ENCODE measurements at places on chromosomes 16 and 17.
A peak's percentile ranks its signal among the peaks of the same experiment; 100 is the strongest.

GRCh38 chr17:46983782-46984181, 4.7 kb upstream of the RPRML start:
- no peak for DNase-seq

DNA sequence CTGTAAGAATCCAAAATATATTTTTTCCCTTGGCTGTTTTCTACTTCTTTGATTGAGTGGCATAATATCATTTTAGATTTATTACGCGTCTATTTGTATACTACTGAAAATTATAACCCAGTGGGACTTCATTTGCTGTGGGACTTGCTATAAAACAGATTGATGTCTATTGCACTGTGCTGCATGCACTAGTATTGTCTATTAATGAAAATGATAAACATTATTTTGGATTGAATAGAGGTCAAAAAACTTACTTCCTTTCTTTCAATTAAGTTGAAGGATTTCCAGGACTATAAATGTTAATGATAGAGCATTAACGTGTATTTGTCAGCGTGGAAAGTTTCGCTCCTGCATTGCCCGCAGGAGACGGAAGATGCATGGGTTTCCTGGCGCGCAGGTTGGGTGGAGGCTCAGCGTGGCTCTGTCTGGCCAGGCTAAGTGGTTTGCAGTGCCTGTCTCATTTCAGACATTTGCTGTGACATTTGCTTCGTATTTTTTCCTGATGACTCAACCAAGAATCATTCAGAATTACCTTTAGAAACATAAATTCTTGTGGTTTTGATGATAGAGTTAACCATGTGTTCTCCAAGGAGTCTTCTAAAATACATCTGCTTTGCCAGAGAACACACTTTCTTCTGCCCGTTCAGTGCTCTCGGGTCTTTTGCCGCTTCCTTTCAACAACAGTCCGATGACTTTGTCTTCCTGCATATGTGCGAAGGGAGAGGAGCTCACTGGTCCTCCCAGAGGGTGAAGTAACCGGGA, 216.7 kb downstream of the RPTOR start:
- DNase-seq: no peak

DNA sequence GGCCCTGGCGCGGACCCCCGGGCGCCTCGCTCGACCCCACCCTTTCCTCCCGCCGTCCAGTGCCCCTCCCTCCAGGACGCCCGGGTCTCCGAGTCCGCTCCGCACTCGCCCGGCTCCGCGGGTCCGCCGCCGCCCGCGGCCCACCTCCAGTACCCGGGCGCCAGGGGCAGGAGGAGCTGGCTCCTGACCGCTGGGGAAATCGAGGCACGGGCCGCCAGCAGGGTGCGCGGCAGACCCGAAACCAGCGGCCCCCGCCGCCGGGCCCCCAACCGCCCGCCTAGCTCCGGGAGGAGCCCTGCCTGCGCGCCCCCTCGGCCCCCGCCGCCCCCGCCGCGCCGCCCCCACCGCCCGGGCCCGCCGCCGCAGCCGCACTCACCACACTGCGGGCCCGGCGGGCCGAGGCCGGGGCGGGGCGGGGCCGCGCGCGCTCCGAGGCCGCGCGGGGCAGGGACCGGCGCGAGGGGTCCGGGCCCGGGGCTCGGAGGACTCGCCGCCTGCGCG, 333 bp downstream of the MAFG start:
- DNase-seq: no peak

DNA sequence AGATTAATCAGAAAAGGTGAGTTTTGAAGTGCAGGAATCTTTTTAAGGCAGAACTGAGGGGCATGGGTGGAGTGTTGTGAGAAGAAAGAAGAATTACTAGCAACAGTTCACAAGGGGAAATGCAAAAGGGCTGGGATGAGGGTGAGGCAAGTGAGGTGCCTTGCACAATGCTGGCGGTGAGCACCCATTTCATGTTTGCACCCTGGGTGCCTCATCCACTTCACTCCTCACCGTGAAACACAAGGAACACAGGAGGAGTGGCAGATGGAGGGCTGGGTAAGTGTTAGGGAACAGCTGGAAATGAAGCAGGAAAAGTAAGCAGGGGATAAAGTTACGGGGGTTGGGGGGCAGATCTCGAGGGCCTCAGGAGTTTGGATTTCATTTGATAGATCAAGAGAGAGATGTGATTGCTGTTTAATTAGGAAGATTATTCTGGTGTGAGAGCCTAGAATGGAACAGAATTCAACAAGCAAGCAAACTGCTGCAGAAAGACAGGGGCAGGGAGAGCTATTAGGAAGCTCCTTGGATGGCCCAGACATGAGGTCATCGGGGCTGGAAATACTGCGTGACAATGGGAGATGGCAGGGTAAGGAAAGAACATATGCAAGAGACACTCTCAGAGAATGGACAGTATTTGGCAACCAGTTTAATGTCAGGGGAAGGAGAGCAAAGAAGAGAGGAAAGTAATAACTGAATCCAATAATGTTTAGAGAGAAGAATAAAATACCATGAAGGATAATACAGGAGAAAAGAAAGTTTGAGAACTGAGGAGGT, 8.3 kb upstream of the HEATR6 start:
- peak; percentile 57 for DNase-seq

DNA sequence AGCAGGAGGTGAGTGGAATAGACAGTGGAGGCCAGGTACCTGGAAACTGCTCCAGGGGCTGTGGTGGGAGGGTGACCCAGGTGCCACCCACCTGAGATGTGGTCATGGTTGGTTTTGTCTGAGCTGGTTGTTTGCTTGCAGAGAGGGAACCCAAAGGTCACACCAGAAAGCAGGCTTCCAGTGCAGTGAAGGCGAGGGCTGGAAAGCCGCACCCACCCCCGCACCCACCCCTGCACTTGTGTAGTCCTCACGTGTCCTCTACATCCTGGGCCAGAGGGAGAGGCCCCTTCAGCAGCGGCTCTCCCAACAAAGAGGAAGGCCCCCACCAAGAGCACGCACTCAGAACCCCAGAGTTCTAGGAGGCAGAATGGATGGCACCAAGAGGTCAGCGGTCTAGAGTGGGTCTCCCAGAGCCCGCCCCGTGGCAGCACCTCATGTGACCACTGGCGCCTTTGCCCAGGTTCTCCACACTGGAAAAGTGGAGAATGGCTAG, 92.6 kb upstream of the CBX4 start:
- no peak for DNase-seq

DNA sequence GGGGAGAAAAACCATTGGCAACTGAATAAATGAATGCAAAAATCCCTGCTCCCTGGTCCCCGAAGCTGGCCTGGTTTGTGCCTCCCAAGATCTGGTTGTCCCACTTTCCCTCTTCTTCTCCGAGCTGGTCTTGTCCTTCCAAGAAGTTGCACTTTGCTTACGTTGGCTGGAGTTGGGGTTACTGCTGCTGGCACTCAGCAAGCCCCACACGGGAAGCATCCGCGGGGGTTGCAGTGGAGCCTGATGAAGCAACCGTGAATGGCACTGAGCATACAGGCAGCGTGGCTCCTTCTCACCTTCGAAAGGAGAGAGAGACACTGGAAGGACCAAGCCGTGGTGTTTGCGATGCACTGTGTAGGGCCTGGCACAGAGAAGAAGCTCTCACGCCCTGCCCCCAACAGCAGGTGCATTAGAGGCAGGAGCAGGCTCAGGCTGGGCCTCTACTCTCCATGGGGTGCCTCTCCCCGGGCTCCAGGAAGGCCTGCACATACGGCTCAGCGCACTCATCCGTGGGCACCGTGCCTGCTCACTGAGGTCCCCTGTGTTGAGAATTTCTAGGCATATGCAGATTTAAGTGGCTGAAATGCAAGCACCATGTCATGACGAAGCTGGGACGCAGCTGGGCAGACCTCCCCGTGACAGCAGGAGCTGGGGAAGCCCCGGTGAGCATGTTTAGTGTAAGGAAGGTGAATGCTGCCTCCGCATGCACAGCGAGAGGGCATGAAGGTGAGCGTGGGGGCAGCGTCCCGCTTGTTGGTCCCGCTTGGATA, 12.1 kb downstream of the CA5A start:
- DNase-seq: no peak

GRCh38 chr17:60390925-60391470, 935 bp downstream of the USP32 start:
- peak; percentile 30 for DNase-seq

- no peak for DNase-seq
These were observed 84.6 kb upstream of the PMFBP1 start for GRCh38 chr16:72256398-72257066.

DNA sequence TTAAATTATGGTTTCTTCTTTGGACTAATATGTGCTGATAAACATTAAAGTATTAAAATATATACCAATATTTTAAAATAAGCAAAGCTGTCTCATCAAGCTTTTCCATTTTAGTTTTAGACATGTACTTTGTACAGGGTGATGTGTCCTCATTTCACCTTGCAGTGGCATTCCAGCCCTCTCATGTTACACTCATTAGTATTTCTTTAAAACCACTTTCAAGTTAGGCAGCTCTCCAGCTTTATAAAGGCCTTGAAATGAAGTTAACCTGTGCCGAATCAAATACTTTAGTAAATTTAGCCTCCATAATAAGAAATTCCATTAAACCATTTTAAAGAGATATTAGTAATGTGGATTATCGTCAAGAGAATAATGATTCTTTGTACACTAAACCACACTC, 107.6 kb upstream of the HLF start:
- no peak for DNase-seq

DNA sequence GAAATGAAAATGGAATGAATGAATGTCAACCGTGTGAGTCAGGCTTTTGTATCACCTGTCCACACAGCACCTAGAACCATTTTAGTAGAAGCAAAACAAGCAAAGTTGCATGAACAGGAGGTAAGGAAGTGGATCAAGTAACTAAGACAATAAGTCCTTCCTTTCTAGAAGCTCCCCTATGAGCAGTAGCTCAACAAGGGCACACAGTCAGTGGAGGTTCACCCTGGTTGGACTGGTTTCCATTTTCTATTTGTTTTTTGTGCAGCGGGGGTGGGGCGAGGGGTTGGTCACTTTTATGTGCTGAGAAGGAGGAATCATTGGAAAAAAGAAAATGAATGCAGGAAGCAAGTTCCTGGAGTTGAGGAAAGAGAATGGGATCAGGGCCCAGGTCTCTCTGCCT, 4.0 kb upstream of the HSBP1 start:
- no peak for DNase-seq

GRCh38 chr16:2042171-2042985, 5.3 kb downstream of the NTHL1 start:
- DNase-seq: no peak

DNA sequence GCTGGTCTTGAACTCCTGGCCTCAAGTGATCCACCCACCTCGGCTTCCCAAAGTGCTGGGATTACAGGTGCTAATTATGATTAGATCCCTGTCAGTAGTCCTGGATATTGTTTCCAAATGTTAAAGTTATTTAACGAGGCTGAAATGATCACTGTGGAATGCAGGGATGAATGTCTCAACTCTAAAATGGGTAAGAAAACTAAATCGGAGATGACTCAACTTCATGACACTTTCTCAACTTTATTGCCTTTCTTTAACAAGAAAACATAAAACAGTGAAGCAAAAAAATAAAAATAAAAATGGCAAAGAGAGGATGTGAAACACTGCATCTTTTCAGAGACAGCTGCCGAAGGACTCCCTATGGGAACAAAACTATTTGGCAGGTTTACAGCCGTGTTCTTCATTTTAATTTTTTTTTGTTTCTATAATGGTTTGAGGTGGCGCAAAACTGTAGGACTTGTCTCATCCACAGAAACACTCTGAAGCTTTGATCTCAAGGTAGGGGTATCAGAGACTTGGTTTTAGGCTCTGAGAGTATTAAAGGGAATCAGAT, 382.0 kb downstream of the GRIN2A start:
- DNase-seq: no peak

GRCh38 chr17:28086519-28086918, 44.0 kb downstream of the NLK start:
- no peak for DNase-seq

- DNase-seq: no peak
These were observed 46.9 kb downstream of the ZNF423 start for GRCh38 chr16:49809062-49809461.

- peak; percentile 75 for DNase-seq
These were observed 3.1 kb upstream of the SERPINF1 start for GRCh38 chr17:1758807-1759206.

DNA sequence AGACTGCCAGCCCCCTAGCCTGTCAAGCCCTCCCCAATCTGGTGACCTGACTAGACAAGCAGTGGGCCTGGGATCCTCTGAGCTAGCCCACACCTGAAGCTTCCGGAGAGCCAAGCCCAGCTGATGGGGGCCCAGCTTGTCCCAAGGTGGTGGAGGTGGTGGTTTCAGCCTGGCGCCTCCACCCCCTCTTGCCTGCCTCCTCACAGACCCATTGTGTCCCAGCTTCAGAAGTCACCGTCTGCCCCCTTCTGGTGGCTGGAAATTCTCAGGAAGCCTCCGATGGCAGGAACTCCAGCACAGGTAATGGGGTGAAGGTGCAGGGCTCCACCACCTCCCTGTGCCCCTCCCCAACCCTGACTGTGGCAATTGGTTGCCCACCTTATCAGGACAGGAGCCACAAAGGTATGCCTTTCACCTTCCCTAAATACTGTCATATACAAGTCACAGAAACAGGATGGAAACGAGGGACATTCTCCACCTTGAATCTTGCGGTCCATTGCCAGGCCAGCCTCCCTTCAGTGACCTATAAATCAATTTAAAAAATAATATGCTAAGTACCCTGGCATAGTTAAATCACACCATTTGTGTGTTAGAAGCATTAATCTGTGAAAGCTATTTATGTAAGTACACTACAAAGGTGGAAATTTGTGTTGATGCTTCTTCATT, 66.0 kb upstream of the ZNF423 start:
- DNase-seq: peak; percentile 6

GRCh38 chr17:81328978-81329926, 34.1 kb upstream of the SLC38A10 start:
- DNase-seq: peak; percentile 33

DNA sequence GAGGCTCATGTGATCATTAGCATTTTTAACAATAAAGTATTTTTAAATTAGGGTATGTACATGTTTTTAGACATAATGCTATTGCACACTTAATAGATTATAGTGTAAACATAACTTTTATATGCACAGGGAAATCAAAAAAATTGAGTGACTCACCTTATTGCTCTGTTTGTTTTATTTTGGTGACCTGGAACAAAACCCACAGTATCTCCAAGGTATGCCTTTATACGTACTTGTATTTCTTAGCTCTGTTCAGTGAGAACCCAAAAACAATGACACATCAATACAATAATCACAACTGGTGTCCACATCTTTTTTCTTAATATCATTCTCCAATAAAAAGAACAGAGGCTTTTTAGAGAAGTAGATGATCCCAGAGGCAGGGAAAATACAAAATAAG, 112.2 kb downstream of the CYB561 start:
- DNase-seq: no peak

DNA sequence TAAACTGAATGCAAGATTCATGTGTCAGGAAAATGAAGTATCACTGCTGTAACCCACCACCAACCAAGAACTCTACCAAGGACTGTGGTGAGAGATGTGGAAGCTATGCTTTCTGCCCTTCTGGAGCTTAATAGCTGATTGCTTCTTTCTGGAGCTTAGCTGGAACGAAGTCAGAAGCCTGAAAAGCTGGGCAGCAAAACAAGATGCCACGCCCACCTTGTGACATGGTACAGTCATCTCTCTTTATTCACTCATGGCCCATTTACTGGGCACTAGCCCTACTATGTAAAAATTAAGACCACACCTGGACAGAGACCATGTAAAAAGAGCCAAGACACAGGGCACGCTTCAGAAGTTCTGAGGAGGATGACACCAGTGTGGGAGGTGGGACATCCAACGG, 48.1 kb downstream of the TEX2 start:
- DNase-seq: no peak

All from inflammatory macrophage (primary cell).